ENCODE measurements at places on chromosomes 2 and 18.
A peak's percentile ranks its signal among the peaks of the same experiment; 100 is the strongest.

DNA sequence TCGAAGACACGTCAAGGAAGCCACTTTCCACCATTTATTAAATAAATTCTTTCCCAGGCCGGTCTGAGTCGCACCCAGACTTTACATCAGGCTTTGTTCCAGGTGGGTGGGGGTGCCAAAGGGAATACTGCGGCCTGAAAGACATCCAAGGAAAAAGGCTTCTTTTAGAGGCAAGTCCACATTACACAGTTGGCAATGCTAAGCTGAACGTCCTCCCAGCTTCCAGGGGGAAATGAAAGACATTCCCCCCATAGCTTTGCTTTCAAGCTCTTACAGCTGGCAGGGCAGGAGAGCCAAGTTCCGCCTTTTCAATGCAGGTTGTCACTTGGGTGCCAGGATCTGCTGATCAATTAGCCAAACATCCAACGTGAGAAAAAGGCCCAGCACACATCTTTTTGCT, 36.5 kb upstream of the PTPN4 start:
- DNase-seq: no peak

- no peak for DNase-seq
These were observed 160.6 kb downstream of the DTNA start for GRCh38 chr18:34870555-34871310.

- DNase-seq: no peak
These were observed 444.4 kb downstream of the NCKAP5 start for GRCh38 chr2:133123904-133124303.

DNA sequence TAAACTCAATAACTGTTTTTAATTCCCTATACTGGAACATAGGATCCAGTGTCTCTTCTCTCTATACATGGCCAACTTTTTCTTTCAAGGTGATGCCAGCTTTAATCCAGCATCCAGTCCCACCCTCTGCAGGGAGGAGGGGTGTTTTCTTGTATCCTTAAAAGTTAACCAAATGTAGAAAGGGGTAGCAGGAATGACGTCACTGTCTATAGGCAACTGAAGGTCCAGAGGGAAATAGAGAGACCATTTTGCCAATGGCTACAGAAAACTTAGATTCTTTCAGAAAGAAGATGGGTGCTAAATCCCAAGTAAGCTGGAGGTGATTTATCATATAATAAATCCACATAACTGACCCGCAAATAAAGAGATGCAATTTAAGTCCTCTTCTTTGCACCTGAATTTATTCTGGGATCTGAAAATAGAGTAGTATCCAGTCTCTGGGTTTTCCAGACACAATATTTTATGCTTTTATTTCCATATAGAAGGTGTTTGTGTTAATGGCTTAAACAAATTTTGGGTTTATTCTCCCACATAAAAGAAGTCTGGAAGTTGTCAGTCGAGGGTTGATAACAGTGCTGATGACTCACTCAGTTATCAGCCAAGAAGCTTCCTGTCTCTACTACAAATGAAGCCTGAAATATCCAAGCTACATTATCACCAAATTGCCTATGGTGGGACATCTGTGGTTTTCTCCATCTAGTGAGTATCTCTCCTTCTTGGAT, 5.7 kb upstream of the DNER start:
- peak; percentile 4 for DNase-seq

DNA sequence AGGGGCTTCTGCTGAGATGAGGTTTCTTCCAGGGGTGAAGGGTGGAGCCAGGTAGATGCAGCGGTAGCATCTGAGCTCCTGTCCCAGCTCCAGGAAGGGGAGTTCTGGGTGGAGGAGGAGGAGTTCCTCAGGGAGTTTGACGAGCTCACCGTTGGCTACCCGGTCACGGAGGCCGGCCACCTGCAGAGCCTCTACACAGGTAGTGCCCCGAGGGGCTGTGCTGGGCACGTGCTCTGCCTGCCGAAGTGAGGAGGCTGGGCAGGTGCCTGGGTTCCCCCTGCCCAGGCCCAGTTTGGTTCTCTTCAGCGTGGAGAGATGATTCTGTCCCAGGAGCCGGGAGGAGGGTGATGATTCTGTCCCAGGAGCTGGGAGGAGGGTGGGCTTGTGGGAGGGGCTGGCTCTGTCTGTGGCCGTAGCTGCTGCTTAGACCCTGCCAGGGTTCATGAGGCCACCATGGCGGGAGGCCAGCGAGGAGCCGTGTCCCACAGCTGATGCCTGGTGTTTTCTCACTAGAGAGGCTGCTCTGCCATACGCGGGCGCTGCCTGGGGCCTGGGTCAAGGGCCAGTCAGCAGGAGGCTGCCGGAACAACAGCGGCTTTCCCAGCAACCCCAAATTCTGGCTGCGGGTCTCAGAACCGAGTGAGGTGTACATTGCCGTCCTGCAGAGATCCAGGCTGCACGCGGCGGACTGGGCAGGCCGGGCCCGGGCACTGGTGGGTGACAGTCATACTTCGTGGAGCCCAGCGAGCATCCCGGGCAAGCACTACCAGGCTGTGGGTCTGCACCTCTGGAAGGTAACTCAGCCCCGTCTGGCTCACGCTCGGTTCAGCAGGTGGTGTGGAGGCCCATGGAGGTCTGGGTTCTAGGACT, 8.2 kb downstream of the CAPN10 start:
- DNase-seq: no peak

- no peak for DNase-seq
These were observed 134.7 kb downstream of the LDLRAD4 start for GRCh38 chr18:13353084-13353823.

DNA sequence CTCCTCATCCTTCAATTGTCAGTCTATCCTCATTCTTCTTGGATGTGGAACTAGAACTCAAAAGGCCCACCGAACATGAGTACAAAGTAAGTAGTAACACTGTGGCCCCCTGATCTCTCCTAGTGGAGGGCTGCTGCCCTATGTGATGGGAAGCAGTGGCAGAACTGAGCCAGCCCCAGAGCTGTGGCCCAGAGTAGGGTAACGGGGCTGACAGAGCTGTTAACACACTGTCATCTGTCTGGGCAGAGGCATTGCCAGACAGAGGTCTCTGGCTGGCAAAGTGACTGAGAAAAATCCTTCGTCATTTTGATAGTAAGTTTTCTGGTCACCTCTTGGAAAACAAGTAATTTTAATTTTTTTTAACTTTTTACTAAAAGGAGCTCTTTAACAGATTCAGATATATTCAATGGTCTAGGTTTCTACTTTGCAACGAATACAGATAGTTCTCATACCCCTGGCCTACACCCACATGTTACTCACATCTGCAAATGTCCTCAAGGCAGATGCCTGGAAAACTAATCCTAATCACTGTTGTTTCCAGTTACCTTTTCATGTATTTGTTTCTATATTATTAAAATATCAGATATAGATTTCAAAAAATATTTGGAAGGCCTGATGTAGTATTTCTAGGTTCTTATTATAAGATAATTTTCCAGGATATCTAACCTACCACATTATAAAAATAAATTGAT, 588.7 kb downstream of the CPS1 start:
- DNase-seq: no peak

GRCh38 chr2:46239847-46240181, 57.4 kb upstream of the EPAS1 start:
- no peak for DNase-seq

GRCh38 chr18:2425426-2426317, 145.6 kb downstream of the METTL4 start:
- DNase-seq: no peak

DNA sequence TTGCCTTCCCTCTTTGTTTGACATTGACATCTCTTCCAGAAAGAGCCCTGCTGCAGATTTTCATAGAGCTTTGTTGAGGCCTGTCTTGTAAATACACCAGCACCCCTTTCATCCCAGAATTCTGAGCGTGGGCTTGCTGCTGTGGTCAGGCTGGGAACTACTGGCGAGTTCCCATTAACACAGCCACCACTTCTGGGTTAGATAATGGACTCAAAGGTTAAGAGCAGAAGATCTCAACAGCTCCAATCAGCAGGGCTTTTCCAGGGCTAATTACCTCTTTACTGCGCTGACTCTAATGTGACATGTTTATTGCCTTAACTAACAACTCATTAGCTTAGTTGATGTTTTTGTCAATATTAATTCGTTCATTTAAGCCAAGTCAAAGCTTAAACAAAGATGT, 235.9 kb upstream of the BOD1L2 start:
- DNase-seq: no peak

GRCh38 chr2:98898423-98898841, 37.6 kb downstream of the CRACDL start:
- no peak for DNase-seq

DNA sequence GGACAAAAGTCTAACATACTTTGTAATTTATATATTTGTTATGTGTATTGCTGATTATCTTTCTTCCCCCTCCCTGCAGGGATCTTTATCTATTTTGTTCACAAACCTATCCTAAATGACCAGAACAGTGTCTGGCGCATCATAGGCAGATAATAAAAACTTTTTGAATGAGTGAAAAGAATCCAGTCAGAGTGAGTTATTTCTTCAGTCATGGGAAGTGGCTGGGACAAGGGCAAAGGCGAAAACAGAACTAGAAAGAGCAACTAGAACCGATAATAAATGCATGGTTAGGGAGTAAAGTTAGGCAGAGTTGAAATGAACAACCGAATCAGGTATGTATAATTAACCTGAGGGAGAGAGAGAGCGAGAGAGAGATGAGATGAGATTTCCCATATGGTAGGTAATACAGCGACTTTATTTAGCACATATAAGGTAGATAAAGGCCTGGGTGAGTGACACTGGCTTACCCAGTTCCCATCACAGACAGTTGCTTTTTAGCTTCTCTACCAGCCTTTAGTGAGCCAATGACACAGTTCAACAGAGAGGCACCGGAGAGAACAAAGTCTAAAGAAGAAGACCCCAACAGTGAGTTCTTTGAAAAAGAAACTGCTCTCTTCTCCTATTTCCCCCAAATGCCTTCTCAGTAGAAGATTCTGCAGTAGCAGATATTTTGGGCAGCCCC, 59.1 kb upstream of the EML4 start:
- no peak for DNase-seq

- DNase-seq: no peak
These were observed 24.0 kb downstream of the CFAP210 start for GRCh38 chr2:169670215-169670651.

DNA sequence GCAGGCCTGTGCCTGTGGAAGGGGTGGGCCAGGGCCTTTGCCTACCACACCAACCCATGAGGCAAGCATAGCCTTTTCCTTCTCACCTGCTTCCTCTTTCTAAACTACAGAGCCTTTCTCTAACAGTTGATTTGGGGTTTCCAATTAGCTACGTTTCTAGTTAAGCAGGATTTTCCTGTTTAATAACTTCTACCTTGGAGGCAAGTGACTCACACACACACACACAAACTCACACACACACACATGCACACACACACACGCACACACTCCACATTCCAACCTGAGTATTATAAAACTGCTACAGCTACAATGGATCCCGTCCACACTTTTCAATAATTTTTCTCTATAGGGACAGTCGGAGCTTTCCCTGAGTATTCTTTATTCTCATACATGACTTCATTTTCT, 84.9 kb downstream of the SOX11 start:
- DNase-seq: no peak

DNA sequence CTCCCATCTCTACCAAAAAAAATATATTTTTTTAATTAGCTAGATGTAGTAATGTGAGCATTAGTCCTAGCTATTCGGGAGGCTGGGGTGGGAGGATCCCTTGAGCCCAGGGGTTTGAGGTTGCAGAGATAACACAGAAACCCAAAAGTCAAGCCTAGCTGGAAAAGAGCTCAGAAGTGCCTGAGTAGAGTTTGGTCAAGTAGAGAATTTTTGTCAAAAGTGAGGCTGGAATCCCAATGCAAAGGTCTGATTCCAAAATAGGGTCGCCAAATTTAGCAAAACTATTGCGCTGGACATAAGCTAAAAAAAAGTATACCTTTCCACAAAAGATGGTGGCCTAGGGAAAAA, 15.5 kb upstream of the MSH6 start:
- no peak for DNase-seq

DNA sequence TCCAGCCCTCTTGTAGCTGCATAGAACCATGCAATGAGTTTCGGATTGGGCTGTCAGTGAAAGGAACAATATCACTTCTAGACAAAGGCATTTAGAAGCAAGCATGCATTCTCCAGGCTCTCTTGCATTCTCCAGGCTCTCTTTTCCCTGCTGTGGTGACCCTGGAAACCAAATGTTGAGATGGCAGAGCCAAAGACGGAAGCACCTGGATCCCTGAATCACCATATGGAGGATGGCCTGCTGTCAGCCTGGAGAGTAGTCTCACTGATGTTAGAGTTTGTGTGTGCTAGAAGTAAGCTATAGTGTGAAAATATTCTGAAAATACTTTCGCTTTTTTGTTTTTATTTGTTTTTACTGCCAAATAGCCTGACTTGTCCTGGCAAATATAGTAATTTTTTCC, 203.9 kb downstream of the C1D start:
- no peak for DNase-seq

GRCh38 chr2:20099780-20100179, 48.4 kb upstream of the LAPTM4A start:
- DNase-seq: no peak

DNA sequence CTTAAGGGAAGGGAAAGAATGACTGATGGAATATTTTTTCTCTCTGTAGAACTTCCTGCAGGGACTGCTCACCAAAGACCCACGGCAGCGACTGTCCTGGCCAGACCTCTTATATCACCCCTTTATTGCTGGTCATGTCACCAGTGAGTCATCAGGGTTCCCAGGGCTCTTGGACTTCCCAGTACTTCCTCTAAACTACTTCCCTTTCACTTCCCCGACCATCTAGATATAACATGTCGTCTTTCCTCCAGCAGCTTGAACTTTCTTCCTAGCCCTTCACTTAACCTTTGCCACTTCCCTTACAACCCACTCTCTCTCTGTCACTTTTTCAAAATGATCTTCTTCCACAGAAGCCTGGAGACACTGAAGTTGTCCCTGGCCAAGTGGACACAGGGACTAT, 7.2 kb downstream of the STK36 start:
- DNase-seq: no peak
